ENCODE measurements at places on chromosomes 3 and 15.

- no peak for DNase-seq
Observed at GRCh38 chr3:116728454-116728853, 18.9 kb downstream of the TUSC7 start.

DNA sequence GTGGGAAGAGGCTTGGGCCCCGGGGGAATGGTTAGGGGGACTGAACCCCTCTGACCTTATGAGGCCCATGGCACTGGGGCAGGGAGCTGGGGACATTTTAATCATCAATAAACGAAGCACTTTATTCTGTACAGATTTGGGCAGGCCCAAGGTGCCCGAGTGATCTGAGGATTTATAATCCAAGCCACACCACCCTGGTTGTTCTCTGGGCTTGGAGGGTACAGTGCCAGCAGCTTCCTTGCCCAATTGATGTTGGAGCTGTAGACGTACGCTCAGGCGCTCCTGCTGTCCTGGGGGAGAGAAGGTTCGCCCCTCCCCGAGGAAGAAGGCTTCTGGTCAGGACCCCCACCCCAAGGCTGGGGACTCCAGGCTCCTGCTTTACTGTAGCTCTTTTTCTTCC lies 12.5 kb downstream of the ZBTB47 start:
- no peak for DNase-seq

DNA sequence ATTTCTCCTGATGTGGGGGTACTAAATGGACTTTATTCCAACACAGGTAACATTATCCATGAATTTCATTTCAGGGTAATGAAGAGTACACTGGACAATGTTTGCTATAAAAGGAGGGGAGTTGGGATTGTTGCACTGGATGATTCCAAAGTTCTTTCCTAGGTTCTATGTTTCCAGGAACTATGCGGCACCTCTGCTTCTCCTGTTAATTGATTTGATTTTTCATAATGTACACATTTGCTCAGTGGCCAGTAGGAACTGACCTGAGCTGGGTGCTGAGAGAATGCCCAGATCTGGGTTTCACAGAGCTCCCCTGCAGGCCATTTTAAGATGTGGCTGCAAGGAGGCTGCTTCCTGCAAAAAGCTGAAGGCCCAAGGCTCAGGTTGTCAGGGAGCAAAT lies 171.7 kb downstream of the KLF13 start:
- no peak for DNase-seq

DNA sequence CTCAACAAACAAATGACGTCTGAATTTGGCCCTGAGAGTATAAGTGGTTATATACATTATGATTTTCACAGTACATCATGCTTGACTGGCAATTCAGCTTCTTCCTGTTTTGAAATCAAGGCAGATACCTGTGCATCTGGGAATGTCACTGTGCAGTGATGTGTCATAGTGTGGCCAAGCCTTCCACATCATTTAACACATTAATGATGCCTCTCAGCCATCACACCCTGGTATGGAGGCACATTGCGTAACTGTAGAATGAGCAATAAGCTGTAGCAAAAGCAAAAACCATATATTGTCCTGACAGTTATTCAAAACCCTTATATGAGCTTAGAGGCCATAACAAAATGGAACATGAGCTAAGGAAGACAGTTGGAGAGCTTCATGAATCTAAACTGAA lies 246.0 kb downstream of the EPHA3 start:
- DNase-seq = no peak

DNA sequence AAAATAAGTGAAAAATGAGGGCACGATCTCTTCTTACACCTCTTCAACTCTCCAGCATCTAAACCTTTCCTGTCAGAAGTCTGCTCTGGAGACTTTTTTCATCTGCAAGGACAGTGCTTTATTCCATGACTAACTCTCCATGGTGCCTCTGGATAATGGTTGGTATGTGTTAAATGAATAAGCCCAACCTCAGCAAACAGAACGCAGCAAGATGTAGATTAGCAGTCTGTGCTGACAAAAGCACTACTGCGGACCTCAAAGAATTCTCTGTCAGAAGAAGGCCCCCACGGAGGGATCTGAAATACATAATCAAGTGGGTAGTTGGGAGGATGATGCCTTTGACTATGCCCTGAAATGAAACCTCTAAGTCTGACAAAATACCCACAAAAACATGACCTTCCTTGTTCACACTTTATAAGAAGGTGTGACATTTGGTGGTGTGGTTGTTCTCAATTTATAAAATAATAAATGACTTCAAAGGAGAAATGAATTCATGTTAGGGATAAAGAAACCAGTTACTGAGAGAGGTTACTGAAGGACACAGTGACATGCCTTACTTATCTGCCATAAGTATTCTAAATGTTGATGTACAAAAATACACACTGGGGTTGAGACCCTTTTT lies 43.2 kb upstream of the ADCY5 start:
- DNase-seq = no peak

DNA sequence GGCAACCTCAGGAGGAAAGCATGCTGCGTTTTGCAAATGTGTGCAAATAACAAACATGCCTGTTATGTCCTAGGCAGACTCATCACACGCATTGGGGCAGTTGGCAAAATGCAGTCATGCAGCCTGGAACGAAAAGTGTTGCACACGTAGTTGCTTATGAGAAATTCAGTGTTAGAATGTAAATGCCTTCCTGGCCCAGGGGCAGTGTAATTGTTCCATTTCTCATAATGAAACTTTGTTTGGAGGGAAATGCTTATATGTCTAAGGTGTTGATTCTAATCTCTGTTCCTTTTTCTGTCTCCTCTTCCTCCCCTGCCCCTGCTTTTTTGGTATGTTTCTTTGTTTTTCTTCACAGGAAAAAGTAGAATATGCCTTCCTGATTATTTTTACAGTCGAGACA lies 156.0 kb downstream of the CACNA1D start:
- no peak for DNase-seq

GRCh38 chr3:126983276-126983652 lies 349 bp downstream of the PLXNA1 start:
- peak; percentile 34 for DNase-seq

GRCh38 chr3:47293822-47294221 lies 11.1 kb downstream of the KLHL18 start:
- DNase-seq = no peak

- no peak for DNase-seq
Observed at GRCh38 chr3:172606021-172606420, 82.8 kb upstream of the TNFSF10 start.

- DNase-seq = no peak
Observed at GRCh38 chr3:72128921-72129320, 344.0 kb upstream of the PROK2 start.

- DNase-seq = peak; percentile 92
Observed at GRCh38 chr15:70480196-70480856, 283.0 kb downstream of the UACA start.

- DNase-seq = no peak
Observed at GRCh38 chr3:54756330-54756731, 171.5 kb downstream of the LRTM1 start.

DNA sequence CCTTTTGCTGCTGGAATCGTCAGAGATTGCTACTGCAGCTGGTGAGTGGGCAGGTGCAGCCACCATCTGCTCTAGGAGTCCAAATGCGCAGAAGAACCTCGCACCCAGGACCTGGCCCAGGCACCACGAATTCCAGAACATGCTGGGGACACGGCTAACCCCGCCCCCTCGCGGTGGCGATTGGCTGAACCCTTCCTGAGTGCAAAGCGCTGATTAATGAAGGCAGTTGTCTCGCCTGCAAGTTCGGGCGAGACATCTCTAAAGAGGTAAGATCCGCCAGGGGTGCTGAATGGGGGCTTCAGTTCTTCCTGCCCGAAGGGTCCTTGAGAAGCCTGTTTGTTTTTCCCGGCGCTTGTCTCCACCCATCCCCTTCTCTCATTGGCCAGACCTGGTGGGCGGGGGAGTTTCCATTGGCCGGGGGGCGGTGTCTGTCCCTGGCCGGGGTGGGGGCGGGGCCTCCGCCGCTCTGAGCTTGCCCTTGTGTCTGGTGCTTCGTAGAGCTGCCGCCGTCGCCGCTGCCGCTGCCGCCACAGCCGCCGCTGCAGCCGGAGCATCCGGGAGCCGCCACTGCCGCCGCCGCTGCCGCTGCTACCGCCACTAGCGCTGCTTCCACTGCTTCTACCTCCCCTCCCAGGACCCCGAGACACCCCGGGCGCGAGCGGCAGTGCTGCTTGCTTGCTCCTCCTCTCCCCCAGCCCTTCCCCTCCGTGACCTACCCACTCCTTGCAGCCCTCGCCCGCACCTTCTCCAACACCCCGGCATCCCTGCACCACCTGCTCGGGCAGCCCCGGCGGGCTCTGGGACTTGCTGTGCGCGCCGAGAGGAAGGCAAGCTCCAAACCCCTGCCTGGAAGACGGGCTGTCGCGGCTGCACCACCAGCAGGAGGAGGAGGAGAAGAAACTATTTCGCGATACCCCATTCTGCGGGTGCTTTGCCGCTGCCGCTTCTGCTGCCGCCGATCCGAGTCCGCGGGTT lies at the start of gene CADM2:
Gene CADM2 (plus strand): TSS at position 495 of the 975 bp plus-strand sequence.
- peak; percentile 94 for DNase-seq

DNA sequence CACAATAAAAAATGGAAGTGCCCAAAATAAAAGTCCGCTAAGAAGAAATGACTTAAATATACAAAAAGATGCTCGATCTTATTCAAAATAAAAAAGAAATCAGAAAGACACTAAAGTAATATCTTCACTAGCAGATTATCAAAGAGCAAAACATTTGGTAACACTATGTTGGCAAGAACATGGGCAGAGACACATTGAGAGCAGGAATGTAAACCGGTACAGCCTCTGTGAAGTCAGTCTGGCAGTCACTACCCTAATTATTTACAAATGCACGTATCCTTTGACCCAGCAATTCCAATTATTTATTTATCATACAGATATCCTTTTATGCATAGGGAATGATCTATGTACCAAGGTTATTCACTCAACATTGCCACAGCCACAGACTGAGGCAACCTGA lies 34.5 kb downstream of the TBL1XR1 start:
- no peak for DNase-seq

DNA sequence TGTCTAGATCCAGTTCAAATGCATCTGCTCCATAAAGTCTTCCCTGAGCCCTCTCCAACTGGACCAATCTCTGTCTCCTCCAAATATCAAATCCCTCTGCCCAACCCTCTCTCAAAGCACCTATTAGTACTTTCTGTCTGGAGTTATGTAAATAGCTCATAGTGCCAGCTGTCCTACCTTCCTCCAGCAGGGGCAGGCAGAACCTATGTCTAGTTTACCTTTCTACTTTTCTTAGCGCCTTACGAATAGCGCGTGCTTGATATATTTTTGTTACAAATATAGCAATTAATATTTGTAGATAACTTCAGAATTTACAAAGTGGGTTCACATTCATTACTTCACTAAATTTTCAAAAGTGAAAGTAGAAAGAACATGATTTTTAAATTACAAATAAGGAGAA lies 14.0 kb upstream of the CCDC80 start:
- no peak for DNase-seq

GRCh38 chr3:127062926-127063325 lies 80.0 kb downstream of the PLXNA1 start:
- DNase-seq = no peak

- DNase-seq = no peak
Observed at GRCh38 chr3:166282931-166283330, 445.7 kb upstream of the BCHE start.

- DNase-seq = no peak
Observed at GRCh38 chr3:107987036-107987939, 103.5 kb downstream of the CD47 start.

GRCh38 chr3:23709987-23710386 lies 95.8 kb upstream of the UBE2E1 start:
- DNase-seq = no peak

DNA sequence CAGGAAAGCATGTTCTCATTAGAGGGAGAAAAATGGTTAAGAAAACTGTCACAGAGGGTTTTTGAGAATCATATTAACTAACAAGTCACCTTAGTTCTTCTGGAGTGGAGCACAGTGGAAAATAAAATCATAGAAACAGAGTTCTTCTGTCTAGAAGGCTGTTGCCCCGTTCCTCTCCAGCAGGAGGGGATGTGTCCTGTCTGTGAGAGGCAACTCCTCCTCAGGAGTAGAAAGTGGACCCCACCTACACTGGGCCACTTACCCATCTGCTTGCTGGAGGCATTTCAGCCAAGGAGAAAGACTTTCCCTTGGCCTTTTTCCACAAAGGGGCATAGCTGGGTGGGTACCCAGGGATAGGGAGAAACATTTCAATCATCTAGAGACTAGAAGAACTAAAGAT lies 106.6 kb downstream of the SSR3 start:
- peak; percentile 38 for DNase-seq

DNA sequence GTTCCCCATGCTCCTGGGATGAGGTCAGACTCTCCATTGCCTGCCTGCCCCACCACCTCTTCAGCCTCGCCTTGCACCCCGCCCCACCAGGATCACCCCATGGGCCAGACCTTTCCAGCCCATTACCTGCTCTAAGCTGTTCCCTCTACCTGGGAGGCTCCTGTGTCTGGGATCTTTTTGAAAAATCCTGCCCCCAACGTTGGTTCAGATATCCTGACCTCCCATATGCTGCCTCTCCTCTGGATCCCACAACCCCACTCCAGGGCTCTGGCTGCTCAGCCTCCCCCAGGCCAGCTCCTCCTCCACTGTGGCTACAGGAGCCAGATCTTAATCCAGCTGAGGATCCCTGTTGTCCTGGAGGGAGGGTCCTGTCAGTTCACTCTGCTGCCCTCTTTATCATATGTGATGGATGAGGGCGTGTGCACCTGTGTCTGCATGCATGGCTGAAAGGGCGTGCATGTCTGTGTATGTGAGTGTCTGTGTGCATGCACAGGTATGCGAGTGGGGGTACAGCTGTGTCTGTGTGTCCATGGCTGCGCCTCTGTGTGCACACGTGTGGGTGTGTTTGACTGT lies 21.7 kb upstream of the ALAS1 start:
- DNase-seq = no peak

DNA sequence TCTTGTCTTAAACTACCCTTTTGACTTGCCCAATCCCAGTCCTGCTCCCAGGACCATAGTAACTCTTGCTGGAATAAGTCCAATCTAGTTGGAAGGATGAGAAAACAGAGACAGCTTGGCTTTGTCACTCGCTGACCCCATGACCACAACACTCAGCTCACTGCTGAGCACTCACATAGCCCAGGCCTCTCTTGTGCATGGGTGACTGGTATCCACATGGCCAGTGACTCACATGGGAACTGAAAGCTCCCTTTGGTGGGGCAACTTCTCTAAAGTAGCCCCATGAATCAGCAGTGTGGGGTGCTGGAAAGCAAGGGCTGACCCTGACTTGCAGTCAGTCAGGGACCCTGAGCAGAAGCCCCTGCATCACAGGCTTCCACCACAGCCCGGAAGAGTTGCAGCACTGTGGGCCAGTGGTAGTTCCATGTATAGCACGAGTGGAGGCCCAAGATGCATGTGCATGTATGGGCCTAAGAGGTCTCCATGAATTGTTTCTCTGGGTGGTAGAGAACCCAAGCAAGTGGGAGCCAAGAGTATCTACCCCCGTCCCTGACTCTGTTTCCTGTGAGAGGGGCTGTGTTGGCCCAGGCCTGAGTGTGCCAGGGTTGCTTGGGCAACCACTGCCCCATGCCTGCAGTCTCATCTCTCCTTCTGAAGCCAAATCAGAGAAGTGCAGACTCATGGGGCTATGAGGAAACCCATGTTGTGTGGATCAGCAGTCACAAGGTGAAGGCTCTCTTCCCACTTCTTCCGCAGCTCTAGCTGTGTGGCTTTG lies 62.1 kb upstream of the XCR1 start:
- DNase-seq = no peak
